Forelimb muscle (tissue), 1 donor: ENCODE measurements at places on chromosomes 4 and X. TPM values are rescaled to one million over a fixed set of nuclear protein-coding genes. Genes with fewer than 3 reads are reported as not detected.

Gene DGAT2L6
- not detected for polyA plus RNA-seq

Gene ODAPH
- polyA plus RNA-seq: 0.25 TPM

Gene CT45A3
- polyA plus RNA-seq: not detected

- DNase-seq: no peak
These were observed 28.6 kb downstream of the BEX3 start for GRCh38 chrX:103405009-103405333.

GRCh38 chrX:103175944-103176753 lies 38.8 kb upstream of the BEX4 start:
- DNase-seq: no peak

DNA sequence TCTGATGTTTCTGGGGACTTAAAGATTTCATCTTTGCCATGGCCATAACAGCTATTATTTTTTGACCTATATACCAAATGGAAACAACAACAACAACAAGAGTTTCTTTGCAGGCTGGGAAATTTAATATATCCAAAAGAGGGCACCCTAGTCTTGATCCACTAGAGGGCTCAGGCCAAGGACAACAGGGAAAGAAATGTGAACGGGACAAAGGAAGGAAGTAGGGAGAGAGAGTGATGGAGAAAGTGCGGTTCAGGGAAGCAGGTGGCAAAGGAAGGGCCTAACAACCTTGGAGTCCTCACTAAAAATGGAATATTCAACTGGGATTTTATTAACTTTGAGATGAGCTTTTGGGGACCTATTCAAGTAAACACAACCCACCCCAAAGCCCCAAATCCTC lies 67.8 kb upstream of the SCML1 start:
- DNase-seq: no peak

DNA sequence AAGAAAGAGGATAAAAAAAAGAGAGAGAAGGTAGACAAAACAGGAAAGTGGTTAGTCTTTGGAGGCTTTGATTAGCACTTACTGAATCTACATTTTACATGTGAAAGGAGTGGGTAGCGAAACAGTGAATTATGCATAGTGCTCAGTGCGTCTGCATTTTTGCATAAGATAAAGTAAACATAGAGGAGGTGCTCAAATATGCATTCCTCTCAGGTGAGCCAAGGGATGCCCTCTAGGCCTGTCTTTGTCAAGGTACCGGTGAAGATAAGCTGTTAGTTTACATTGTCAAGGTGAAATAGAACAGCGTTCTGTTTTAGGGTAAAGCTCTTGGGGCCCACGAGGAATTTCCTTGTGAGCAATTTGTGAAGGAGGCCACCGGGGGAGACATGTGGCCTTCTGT lies 260.6 kb downstream of the TRIML1 start:
- no peak for DNase-seq

GRCh38 chr4:145880355-145880960 lies 58.2 kb downstream of the ZNF827 start:
- no peak for DNase-seq
